NCI-H524 (cell line): ENCODE measurements at places on chromosomes 3 and 15.

GRCh38 chr3:121835465-121835801 is 424 bp downstream of the EAF2 start:
- DNase-seq = peak; percentile 60

GRCh38 chr3:8451696-8452095 is 49.9 kb upstream of the LMCD1 start:
- no peak for DNase-seq

GRCh38 chr15:55255714-55256113 is 33.9 kb downstream of the RAB27A start:
- DNase-seq = no peak

- no peak for DNase-seq
Observed at GRCh38 chr15:23574742-23575141, 9.3 kb downstream of the MKRN3 start.

GRCh38 chr3:171281256-171281992 is 178.8 kb downstream of the TNIK start:
- DNase-seq = no peak
